ENCODE measurements at places on chromosomes 4 and X.

DNA sequence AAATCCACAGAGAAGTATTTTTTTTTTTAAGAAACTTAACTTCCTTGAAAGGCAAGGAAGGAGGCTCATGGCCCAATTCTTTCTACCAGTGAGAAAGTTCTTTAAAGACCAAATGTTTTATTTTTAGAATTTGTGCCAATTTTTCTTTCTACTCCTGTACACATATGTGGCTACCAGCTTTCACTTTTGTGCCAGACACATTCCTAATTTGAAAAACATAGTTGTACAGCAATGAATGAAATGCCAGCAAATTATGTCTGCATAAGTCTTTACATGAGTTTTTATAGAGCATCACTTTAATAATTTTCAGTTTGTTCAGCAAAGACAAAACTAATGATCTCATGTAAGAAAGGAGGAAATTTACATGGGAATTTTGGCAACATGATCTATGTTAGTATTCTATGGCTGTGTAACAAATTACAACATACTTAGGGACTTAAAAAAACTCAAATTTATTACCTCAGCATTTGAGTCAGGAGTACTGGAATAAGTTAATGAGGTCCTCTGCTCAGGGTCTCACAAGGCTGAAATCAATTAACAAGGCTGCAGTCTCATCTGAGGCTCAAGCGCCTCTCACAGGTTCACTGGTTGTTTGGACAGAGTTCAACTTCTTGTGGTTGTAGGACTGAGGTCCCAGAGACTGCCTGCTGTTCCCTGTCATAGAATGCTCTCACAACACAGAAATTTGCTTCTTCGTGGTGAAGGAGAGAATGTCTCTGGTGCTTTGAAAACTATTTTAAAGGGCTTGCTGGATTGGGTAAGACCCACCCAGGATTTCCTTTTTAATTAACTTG, 678.2 kb upstream of the FAM241A start:
- DNase-seq: no peak

GRCh38 chr4:21819086-21819485, 129.5 kb downstream of the KCNIP4 start:
- DNase-seq: no peak

DNA sequence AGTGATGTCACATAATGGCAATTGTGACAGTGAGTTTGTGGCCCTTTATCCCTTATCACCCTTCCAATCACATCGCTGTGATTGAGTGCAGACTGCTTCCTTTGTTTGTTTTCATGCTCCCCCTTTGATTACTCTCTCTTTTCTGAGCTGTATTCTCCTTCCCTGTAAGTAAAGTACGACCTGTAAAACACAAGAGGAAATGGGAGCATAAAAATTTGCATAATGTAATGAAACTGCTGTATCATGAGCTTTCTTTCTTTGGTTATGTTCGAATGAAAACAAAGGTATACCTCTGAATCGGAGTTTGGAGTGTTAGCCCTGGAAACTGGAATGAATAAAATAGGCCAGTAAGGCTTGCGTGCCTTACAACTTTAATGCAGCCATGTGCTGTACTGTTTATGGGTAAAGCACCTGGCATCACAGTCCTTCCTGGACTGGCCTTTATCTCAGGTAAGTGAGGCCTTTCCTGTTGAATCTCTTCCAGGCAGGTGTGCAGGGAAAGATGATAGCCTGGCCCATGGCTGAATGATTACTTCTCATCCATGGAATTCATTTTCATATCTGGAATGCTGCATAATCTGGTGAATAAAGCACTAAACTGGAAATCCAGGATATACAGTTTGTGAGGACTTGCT, 26.6 kb upstream of the HS3ST1 start:
- no peak for DNase-seq

DNA sequence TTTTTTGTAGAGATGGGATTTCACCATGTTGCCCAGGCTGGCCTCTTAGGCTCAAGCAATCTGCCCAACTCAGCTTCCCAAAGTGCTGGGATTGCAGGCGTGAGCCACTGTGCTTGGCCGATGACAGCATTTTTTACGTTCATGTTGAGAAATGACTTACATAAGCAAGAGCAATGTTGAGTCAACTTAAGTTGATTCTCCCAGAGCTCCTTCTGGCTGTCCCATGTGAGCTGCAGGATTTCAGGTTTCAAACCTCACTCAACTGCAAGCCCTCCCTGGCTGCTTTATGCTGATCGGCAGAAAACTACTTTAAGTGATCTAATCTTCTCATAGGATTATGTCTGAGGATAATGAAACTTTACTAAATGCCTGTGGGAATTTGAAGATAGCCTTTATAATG, 86.8 kb downstream of the GC start:
- DNase-seq: no peak

GRCh38 chr4:6201580-6202091, 1.3 kb upstream of the JAKMIP1 start:
- no peak for DNase-seq

- DNase-seq: no peak
Measured at GRCh38 chr4:95510145-95510544, 38.6 kb downstream of the UNC5C start.

- no peak for DNase-seq
Measured at GRCh38 chr4:152090543-152090942, 329.7 kb upstream of the GATB start.

DNA sequence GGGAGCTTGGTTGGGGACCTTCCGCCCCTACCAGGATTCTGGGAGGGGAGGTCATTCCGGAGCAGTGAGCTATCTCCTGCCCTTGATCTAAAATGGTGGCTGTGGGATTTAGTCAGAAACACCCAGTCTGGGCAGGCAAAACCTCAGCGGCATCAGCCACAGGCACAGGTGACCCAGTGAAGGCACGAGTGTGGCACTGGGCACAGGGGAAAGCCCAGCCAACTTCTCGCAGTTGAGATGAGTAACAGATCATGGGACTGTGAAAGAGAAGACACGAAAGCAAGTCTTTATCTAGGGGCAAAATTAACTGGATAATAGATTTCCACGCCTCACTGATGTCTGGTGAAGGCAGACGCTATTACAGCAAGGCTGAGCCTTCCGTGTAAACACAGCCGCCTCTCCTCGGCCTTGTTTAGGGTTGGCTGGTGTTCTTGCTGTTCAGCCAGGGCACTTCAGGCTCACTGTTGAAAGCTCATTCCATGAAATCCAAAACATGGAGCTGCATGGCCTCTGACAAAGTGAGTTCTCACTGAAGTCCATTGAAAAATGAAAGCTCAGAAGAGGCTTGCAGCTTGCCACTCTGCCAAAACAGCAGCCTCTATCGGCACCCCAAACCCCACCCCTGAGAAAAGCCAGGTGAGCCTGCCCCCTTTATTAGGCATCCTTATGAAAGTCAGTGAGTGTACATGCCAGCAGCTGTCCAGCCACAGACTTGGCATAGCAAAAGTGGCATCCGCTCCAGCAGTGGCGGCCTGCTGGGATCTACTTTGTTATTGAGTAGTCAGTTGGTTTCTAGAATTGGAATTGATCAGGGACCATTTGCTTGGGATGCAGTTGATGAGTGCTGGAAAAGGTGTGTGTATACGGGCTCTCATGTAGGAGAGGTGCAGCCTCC, 102.3 kb upstream of the MTM1 start:
- DNase-seq: no peak

All from activated naive CD8-positive, alpha-beta T cell treated with anti-CD3 and anti-CD28 coated beads, Interleukin-2, amount 50 U/mL, for 24 hours (primary cell).